ENCODE measurements at places on chromosomes 4 and X. TPM values are rescaled to one million over a fixed set of nuclear protein-coding genes. Genes with fewer than 3 reads are reported as not detected.

Gene RBM46
- total RNA-seq = not detected

Gene RBM47
- 24.1 TPM for total RNA-seq

Gene DCHS2
- total RNA-seq = not detected

Gene CLCN4
- total RNA-seq = 3.6 TPM

Gene NRK
- total RNA-seq = not detected

Gene ZMAT1
- total RNA-seq = 0.05 TPM

Gene IL1RAPL1
- total RNA-seq = not detected

Gene LRCH2
- total RNA-seq = 0.03 TPM

Gene FRYL
- total RNA-seq = 12.0 TPM

Gene GAGE12E
- not detected for total RNA-seq

Gene GRID2
- not detected for total RNA-seq

Gene MAPK10
- 0.50 TPM for total RNA-seq

Gene ZNF674
- 4.4 TPM for total RNA-seq

Gene F8A3
- 1.0 TPM for total RNA-seq

All from A549 treated with GW870086 at 1 μM for 4 hours (cell line).